ENCODE measurements at places on chromosomes 7 and 10.

- no peaks in the 10 kb centered on the region for H3K27me3 ChIP-seq
- no peak overlapping the region for H3K4me3 ChIP-seq
- no peaks in the 10 kb centered on the region for H3K36me3 ChIP-seq
- no peak overlapping the region for H3K27ac ChIP-seq
Observed at GRCh38 chr7:82318786-82319185, 124.8 kb downstream of the CACNA2D1 start.

DNA sequence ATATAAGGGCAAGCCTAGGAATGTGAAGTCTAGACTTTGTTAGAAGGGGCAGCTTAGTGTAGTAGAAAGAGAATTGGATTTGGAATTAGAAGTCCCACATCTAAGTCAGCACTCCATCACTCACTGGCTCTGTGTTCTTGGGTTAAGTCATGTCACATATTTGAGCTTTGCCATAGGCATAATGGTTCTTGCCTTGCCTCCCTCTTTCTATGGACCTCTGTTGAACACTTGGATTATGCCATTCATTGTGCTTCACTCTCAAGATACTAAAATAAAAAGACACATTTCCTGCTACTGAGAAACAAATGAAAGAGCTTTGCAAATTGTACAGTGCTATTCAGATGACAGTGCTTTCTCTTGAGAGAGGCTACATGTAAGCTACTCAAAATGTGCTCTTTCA is 35.9 kb downstream of the SEC23IP start:
- H3K4me3 ChIP-seq: no peak overlapping the region
- H3K27me3 ChIP-seq: no peaks in the 10 kb centered on the region
- H3K27ac ChIP-seq: no peak overlapping the region
- no peaks in the 10 kb centered on the region for H3K4me1 ChIP-seq
- H3K36me3 ChIP-seq: peaks cover 41% of the 10 kb centered on the region

- H3K27me3 ChIP-seq: no peaks in the 10 kb centered on the region
- no peak for DNase-seq
- no peak overlapping the region for H3K4me3 ChIP-seq
- no peaks in the 10 kb centered on the region for H3K36me3 ChIP-seq
- no peak overlapping the region for H3K27ac ChIP-seq
Observed at GRCh38 chr7:108348913-108349312, 107.3 kb downstream of the NRCAM start.

- no peak for DNase-seq
- H3K27ac ChIP-seq: no peak overlapping the region
- no peak overlapping the region for H3K4me3 ChIP-seq
- no peaks in the 10 kb centered on the region for H3K36me3 ChIP-seq
- H3K4me1 ChIP-seq: peaks cover under 1% of the 10 kb centered on the region
Observed at GRCh38 chr10:33025039-33025438, 67.0 kb upstream of the ITGB1 start.

DNA sequence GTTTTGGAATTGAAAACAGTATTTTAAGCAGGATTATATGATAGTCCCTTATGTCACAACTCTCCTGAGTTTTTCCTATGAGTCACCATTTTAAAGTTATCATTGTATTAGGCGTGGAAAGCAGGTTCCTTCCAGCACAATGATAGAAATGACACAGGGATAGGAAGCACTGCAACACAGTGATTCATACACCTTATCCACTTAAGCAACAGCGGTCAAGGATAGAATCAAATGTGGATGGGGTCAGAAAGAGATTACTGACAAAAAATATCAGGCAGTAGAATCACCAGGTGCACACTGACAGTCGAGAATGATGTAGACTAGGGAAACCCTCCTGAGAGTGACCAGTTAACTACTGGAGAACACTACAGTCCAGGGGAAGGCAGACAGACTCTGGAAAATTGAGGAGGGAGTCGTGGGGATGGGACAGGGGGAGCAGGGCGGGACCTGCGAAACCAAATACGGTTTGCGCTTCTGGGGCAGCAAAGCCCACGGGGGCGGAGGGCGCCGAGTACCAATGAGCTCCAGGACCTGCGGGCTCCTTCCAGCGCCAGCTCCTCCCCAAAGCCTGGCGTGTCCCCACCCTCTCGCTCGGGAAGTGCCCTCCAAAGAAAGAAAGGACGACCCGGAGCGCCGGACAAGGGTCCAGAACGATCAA is 479 bp downstream of the PNPLA8 start:
- H3K27me3 ChIP-seq: no peaks in the 10 kb centered on the region
- no peaks in the 10 kb centered on the region for H3K36me3 ChIP-seq
- peaks cover 7% of the 10 kb centered on the region for H3K4me1 ChIP-seq

GRCh38 chr7:99768471-99768870 is 15.5 kb downstream of the CYP3A4 start:
- H3K4me3 ChIP-seq: no peak overlapping the region
- no peaks in the 10 kb centered on the region for H3K4me1 ChIP-seq
- DNase-seq: no peak
- H3K27ac ChIP-seq: no peak overlapping the region
- no peaks in the 10 kb centered on the region for H3K36me3 ChIP-seq

All from muscle of leg (tissue), 16 donors.